GOT3 (cell line): ENCODE measurements at places on chromosomes 16 and 17.

DNA sequence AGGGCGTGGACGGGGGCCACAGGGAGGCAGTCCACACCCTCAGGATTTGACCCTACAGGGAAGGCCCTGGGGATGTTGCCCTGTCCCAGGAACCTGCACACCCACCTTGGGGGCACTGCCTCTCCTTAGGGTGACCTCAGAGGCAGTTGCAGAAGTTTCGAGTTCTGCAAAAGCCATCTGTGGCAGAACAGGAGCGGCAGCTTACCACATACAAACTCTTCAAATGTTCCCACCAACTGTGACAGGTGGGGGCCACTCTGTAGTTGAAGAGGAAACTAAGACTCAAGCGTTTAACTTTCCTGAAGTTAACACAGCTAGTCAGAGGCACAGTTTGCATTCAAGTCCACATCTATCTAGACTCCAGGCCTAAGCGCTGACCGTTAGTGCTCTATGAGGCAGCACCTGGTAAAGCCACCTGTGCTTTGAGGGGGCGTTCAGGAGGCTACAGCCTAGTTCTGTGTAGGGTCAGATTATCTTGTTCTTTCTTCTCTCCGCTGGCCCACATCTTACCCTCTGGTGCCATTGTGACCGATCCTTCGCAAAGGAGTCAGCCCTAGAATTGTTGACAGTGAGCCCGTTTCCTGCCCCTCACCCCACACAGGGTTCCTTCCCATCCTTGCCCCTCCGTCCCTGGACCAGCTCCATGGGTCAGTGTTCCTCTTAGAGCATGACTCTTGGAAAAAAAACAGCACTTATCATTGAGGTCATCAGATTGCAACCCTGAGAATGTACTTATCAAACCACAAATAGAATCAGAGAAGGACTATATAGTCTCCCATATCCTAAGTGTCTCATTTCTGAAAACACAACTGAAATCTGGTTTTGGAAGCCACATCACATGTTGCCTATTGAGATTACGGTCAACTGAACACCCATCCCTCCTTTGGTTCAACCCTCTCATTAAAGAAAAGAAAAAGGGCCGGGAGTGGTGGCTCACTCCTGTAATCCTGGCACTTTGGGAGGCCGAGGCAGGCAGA is 45.4 kb downstream of the CDH1 start:
- no peak for DNase-seq

DNA sequence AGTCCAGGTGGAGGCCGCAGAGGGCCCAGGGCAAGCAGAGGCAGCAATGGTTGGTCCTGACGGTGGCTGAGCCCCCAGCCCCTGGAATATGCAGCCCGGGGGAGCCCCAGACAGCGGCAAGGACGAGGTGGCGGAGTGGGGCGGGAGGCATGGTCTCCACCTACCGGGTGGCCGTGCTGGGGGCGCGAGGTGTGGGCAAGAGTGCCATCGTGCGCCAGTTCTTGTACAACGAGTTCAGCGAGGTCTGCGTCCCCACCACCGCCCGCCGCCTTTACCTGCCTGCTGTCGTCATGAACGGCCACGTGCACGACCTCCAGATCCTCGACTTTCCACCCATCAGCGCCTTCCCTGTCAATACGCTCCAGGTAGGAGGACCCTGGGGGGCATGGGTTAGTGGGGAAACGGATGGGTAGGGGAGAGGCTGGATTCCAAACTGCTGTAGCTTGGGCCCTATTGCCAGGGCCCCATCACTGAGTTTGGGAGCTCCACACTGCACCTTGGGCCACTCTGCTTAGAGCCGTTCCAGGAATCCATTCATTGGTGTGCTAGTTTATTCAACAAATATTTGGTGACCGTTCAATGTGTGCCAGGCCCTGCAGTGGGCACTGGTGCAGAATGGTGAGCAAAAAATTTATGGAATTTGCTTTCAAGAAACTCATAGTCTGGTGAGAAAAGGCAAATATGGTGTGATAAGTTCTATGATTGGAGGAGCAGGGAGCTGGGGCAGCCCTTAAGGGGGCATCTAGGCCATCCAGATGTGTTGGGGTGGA is 3.8 kb downstream of the RASL10B start:
- DNase-seq: no peak

GRCh38 chr16:72961115-72961832 is 86.7 kb downstream of the ZFHX3 start:
- no peak for DNase-seq

DNA sequence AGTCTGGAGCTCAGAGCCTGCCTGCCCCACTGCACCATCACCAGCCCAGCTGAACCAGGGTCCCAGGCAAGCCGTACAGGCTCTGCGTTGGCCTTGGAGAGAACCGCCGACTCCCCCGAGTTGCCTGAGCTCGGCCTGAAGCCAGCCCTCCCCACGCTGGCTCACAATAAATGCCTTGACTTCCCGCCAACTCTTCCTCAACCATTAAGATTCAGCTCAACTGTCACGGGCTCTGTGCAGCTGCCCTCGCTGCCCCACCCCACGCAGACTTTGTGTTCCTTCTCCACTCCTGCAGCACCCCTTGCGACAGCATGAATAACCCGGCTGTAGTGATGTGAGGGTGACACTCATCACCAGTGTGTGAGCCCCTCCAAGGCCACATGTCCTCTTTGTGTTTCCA is 4.8 kb upstream of the QPRT start:
- no peak for DNase-seq

GRCh38 chr16:53209877-53210276 is 155.1 kb downstream of the CHD9 start:
- no peak for DNase-seq

DNA sequence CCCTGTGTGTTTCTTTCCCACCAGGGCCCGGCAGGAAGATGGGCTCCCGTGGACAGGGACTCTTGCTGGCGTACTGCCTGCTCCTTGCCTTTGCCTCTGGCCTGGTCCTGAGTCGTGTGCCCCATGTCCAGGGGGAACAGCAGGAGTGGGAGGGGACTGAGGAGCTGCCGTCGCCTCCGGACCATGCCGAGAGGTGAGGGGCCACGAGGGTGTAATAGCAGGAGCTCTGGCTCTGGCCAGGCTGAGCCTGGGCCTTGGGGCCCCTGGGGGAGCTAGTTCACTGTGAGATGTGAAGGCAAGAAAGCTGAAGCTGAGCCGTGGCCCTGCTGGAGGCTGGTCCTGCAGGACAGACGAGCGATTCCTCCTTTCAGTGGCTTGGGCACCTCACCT is 20.0 kb downstream of the C1QTNF1 start:
- DNase-seq: no peak

DNA sequence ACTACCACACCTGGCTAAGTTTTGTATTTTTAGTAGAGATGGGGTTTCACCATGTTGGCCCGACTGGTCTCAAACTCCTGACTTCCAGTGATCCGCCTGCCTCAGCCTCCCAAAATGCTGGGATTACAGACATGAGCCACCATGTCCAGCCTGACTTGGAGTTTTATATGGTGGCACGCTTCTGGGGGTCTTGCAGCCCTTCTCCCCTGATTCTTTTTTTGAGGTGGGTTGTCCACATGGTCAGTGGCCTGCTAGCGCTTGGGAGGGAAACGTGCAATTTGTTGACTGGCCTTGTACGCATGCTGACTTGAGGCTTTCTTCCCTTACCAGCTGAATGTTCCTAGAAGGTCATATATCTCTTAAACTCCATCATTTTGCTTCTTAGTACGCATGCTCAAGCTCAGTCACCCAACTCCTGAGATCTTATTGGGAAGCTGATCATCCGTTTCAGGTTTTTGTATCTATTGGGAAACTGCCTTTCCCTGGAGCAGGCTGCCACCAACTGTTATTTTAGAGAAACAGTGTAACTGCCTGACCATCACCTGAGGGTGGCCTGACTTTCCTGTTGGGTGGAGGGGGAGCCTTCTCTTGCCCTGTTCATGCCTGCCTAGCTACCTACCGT is 13.7 kb upstream of the LDHD start:
- no peak for DNase-seq

DNA sequence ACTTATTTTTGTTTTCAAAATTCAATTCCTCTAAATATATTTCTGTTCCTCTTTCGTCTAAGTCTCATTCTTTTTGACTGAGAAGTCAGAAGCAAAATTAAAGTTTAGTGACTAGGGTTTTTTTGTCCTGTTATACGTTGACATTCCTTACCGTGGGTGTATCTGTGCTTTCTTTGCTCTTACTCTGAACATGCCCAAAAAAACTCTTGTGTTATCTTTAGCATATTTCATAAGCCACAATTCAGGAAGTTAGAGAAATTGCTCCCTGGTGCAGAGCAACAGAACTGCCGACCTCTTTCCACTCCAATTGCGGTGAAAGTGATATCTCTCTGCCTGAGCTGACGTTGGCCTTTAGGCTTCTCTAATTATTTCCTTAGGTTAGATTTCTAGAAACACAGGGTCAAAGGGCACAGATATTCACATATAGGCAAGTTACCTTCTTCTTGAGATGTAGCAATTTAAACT is 65.7 kb downstream of the CENPV start:
- no peak for DNase-seq

DNA sequence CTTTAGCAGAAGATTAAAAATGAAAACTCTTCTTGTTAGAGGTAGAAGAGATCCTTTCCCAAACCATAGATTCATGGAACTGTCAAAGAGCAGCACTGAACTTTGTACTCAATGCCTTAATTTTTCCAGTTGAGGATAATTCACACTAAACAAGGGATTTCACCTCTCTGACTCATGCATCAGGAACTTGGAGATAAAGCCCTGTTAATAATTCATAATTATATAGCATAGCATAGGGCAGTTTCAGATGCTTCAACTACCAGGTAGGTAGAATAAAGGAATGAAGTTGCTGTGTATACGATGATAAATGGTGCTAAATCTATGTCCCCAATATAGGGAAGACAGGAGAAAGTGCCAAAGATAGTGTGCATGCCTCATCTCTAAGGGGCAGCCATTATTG is 450.4 kb downstream of the MAF start:
- no peak for DNase-seq

- no peak for DNase-seq
Measured at GRCh38 chr16:50696126-50696525, 2.7 kb downstream of the NOD2 start.

- DNase-seq: no peak
Measured at GRCh38 chr17:81481815-81482505, 30.6 kb downstream of the ACTG1 start.

GRCh38 chr17:54482843-54483242 is 417.8 kb upstream of the TOM1L1 start:
- DNase-seq: no peak

DNA sequence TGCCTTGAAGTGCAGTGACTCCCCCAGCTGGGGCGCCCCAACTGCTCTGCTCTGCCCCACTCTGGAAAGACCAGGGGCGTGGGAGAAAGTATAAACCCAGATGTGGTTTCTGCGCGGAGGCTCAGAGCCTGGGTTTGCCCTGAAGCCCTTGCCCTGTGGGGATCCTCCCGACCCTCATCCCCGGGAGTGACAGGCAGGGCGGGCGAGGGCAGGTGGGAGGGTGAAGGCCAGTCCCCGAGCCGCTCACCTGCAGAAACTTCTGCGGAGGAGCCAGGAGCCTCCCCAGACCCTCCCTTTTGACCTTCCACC is 3.8 kb downstream of the TPSD1 start:
- DNase-seq: no peak

DNA sequence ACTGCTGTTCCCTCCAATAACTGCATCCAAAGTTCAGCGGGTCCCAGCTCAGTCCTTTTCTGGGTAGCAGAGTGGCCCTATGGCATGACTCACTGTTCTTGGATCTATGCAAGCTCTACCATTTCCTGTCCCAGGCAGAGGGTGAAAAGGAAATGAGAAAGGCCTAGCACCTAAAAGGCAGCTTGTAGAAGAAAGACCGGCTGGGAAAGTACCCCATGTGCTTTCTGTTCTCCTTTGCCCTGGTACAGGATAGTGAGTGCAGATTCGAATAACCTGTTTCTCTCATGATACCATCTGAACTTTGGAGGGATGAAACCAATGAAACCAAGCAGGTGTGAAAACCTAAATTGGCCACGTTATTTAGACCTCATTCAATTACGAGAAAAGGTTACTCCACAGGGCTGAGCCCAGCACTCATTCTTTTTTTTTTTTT is 12.7 kb upstream of the HASPIN start:
- no peak for DNase-seq

- no peak for DNase-seq
Measured at GRCh38 chr17:77489239-77489892, 348.6 kb downstream of the SEC14L1 start.

DNA sequence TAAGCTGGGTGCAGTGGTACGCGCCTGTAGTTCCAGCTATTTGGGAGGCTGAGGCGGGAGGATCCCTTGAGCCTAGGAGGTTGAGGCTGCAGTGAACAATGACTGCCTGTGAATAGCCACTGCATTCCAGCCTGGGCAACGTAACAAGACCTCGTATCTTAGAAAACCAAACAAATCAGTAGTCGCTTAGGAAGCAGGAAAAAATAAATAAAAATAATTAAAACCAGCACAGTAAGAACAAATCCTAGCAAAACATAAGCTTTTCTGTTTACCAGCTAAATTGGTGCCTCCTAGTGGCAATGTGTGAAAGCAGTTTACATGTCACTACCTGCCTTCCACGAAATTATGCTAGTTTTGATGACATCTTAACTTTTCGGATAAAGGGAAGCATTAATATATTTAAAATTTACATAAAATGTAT is 1.3 kb downstream of the ARMC5 start:
- DNase-seq: no peak

- DNase-seq: no peak
Measured at GRCh38 chr16:1469693-1470201, 5.1 kb downstream of the CLCN7 start.

- DNase-seq: no peak
Measured at GRCh38 chr16:22300427-22301071, 3.3 kb downstream of the POLR3E start.

DNA sequence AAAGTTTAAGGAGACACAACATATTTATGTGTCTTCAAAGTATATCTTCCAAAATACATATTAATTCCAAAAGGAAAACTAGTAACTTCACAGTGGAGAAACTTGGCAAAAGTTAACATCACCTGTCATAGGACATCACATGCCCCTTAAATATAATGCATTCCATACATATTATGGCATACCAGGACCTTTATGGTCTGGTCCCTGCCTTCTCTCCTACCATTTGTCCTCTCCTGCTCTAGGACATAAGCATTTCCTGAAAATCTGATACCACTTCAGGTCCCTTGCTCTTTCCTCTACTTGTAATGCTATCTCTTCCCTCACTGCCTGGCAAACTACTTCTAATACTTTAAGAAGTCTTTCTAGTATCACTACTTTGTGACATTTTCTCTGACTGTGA is 168.1 kb upstream of the RBL2 start:
- no peak for DNase-seq

- DNase-seq: no peak
Measured at GRCh38 chr16:69019811-69020210, 85.6 kb upstream of the HAS3 start.

GRCh38 chr16:714079-714478 is 839 bp upstream of the METRN start:
- DNase-seq: no peak
